GOT3 (cell line): ENCODE measurements at places on chromosomes 12 and 14.

DNA sequence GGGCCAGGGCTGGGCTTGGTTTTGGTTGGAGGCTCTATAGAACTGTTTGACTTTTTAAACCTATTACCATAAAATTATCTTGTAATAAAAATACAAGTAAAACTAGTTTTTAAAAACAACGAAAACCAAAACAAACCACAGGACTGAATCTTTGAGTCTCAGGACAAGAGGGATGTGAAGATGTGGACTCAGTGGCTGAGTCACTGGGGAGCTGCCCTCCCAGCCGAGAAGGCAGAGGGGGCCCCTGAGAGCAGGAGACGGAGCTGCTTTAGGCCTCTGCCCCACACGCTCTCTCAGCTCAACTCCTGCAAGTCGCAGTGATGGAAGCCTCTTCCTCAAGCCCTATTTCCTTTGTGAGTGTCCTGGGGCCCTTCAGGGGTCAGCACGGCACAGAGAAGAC, 59.0 kb downstream of the CDC42BPB start:
- no peak for DNase-seq

GRCh38 chr14:59619061-59619460, 42.4 kb upstream of the CCDC175 start:
- no peak for DNase-seq

- DNase-seq = no peak
These were observed 190.8 kb upstream of the C14orf180 start for GRCh38 chr14:104388541-104389325.

- no peak for DNase-seq
These were observed 196.6 kb upstream of the DIO3 start for GRCh38 chr14:101364503-101365328.

DNA sequence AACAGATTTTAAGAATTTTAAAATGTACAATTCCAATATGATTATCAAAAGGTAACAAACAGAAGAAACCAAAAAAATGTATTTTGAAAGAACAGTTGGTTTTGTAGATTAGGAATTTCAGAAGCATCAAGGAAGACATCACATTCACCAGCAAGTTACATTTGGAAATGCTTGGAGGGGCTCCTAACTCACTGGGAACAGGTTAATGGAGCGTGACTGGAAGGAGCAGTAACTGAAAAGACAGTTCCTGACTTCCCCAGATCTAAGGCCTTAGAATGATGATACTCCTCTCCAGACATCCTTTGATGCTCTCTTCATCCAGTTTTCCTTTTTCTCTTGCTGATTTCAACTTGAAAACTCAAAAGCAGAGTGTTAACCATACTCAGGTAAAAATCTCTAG, 220.0 kb upstream of the EGLN3 start:
- no peak for DNase-seq

DNA sequence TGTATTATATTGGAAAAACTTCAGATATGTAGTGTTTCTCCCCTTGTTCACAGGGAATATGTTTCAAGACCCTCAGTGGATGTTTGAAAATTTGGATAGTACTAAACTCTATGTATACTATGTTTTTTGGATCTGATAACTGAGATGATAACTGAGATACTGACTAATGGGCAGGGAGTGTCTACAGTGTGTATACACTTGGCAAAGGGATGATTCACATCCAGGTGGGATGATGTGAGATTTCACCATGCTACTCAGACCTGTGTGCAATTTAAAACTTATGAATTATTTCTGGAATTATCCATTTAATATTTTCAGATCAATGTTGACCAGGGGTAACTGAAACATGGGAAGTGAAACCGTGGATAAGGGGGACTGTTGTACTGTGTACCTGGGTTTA, 13.8 kb downstream of the RAD51B start:
- no peak for DNase-seq

DNA sequence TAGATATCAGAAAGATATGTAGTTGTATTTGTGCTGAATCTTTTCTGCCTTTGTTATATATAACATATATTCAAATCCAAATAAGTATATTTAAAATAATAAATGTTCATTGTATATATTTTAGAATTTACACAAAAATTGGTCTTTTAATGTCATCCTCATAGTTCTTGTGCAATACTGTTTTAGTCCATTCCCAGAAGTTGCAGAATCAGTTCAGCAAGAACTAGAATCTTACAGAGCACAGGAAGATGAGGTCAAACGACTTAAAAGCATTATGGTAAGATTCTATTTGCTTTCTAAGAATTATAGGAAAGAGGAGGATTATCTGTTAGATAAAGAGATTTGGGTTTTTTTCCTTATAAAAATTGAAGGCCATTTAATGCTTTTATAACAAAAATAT, 51.0 kb downstream of the SCFD1 start:
- no peak for DNase-seq

DNA sequence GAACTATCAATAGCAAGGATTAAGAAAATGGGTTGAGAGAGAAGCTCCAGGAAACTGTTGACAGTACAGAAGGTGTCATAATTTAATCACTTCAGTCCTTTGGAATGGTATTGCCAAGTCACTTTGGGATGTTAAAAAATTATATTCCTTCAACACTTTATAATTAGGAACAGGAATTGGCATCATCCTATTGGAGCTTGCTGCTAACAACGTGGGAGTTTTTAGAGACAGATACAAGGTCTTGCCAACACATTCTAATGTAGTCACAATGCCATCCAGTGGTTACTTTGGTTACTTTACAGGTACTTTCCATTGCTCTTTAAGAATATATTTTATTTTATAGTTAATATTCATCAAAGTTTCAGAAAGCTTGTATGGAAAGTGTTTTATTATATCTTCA, 310.1 kb downstream of the SYT1 start:
- no peak for DNase-seq

GRCh38 chr14:65025818-65026217, 39.1 kb downstream of the FNTB start:
- no peak for DNase-seq

DNA sequence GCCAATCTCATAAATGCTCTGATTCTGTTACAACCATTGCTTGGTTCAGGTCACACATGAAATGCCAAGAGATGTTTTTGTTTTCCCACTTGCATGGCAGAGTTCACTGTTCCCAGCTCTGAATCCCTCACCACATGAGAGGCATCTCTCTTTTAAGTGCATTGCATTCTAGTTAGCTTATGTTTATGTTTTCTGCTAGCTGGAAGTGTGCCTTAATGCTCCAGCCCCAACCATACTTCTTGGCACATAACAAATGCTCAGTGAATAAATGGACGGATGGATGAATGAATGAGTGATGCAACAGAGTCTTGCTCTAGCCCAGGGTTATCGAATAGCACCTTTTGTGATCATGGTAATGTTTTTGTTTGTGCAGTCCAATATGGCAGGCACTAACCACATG, 197.3 kb downstream of the PPM1H start:
- DNase-seq = no peak

DNA sequence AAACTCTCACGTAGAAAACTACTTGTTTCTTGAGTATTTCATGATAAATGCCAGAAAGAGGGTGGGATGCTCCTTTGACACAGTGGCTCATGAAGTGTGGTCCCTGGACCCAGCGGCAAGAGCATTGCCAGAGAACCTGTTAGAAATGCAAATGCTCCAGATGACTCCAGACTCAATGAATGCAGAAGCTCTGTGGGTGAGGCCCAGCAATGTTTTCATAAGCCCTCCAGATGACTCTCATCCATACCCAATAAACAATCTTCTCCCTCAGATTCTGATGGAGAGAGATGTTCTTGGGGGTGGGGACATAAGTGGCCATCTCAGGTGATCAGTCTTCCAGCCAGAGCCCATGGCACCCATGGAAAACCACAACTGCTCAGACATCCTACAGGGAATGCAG, 88.9 kb downstream of the SMOC1 start:
- no peak for DNase-seq

DNA sequence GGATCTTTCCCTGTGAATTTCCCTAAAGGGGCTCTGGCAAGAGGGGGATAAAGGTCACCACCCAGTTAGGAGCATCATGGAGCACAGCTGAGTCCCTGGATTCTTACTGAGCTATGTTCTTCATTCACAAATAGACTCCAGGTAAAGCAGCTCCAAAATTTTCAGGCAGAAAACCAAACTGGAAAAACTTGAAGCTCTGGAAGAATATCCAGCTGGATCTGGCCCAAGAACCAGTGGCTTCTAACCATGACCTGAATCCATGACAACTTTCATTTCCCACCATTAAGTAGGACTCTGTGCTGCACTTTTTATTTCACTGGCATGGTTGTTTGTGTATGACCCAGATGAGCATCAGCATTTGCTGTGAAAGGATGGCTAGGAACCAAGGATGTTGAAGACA, 180.4 kb upstream of the FKBP4 start:
- no peak for DNase-seq

DNA sequence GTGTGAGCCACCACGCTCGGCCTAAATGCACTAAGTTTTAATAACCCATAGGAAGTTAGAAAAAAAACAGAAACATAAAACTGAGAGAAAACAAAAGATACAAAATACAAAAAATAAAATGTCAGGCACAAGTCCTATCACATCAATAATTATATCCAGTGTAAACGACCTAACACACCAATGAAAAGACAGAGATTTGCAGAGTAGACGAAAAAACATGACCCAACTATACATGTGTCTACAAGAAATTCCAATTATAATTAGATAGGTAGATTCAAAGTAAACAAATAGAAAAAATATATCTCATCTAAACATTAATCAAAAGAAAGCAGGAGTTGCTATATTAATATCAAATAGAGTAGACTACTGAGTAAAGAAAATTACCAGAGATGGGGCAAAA, 69.4 kb upstream of the NUDT4 start:
- DNase-seq = no peak

- DNase-seq = no peak
These were observed 261 bp upstream of the MLH3 start for GRCh38 chr14:75051556-75051899.

DNA sequence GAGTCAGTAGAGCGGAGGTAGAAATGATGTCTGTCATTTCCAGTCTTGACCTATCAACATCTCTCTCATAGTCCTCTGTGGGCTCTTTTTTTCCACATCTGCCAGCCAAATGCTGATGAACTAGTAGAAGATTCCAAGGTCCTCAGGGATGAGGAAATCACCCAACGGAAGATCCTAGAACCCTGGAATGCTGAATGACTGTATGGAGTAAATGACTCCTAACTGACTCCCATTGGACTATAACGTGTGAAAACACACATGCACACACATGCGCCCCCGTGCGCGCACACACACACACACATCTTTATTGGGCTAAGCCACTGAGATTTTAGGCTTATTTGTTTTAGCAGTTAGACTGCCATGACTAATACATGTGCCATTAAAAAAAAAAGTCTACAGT, 159.2 kb downstream of the MYRFL start:
- no peak for DNase-seq

DNA sequence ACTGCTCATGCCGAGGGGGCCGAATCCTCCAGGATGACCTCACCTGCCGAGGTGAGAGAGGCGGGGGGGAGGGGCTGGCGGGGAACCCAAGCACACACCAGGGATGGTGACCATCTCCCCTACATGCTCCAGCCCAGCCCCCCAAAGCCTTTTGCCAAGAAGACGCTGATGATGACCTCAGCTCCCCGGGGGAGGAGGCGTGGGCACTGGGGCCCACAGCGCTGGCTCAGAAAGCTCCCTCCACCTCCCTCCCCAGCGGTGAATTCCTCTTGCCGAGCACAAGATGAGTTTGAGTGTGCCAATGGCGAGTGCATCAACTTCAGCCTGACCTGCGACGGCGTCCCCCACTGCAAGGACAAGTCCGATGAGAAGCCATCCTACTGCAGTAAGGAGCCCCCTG, 23.7 kb upstream of the NXPH4 start:
- DNase-seq = no peak

GRCh38 chr12:120376416-120376815, 7.5 kb upstream of the MSI1 start:
- DNase-seq = no peak

DNA sequence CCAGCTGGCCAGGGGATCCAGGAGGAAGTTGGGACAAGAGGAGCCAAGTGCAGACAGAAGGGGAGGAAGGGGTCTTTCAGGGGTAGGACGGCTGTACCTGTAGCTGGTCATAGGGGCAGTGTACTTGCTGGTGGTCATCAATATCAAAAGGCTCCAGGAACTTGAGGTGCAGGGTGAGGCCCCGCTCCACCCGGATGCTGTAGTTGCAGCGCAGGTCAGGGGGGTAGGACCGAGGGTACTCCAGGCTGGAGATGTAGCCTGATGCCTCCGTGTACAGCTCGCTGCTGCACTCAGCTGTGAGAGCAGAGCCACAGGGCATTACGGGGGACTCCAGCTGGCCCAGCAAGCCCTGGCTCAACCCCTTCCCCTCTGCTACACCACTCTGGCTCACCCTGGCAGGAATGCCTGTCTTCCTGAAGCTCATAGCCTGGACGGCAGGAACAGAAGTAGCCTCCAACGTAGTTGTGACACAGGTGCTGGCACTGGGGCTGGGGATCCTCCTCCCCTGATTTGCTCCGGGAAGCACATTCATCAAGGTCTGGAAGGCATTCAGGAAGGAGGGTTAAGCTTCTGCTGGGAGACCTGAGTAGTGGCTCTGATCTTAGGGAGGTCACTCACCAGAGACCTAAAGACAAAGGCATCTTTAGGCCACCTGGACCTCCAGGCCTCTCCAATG, 2.9 kb downstream of the C1R start:
- no peak for DNase-seq

DNA sequence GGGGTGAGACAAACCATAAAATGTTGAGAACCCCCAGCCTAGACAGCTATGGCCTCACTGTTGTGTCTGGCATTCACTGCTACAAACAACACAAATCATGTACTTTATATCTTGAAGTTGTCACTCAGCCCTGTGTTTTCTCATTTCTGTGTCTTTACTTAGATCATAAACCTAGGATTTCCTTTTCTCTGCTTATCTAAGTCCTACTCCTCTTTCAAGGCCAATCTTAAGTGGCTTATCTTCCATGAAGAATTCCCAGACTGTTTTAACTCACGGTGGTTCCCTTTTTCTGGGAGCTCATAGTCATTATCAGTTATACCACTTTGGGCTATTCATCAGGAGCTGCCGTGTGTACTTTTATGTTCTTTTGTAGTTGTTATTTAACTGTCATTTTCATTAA, 42.1 kb downstream of the FLRT2 start:
- no peak for DNase-seq

DNA sequence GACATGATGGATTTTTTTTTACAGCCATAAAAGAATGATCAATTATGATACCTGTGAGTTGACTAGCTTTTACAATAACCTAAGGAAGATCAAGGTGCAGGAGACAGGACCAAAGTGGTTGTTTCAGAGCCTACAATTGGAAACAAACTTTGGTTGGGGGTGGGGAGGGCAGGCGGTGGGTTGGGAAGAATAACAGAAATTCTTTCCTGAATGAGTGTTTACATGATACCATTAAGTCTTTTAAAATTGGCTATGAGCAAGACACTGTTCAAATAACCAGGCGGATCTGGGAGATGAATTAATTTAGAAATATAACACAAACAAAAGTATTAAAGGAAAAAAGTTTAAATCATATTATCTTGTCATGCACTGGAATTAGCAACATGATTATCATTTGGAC, 7.2 kb downstream of the NFYB start:
- no peak for DNase-seq

DNA sequence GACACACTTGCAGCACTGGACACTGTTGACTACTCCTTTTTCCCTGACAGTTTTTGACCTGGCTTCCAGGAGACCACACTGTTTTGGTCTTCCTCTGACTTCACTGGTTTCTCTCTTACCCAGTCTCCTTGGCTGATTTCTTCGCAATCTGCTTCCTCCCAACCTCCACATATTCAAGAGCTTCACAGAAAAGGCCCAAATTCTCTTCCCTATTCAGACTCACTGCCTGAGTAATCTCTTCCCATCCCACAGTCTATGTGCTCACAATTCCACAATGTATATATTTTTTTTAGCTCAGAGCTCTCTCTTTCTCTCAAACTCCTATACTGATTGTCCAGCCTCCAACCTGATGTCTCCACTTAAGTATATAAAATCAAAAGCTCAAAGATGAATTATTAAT, 115.4 kb downstream of the SINHCAF start:
- no peak for DNase-seq
